ENCODE measurements at places on chromosomes 7 and 10. TPM values are rescaled to one million over a fixed set of nuclear protein-coding genes. Genes with fewer than 3 reads are reported as not detected.

The SAP25 gene
- not detected for total RNA-seq

The PTPN20 gene
- 10.0 TPM for total RNA-seq

The TMEM72 gene
- 3.5 TPM for total RNA-seq

The OGDHL gene
- 15.8 TPM for total RNA-seq

The TFR2 gene
- total RNA-seq, result 6.2 TPM

The HOXA5 gene
- not detected for total RNA-seq

The UCMA gene
- not detected for total RNA-seq

The IL6 gene
- total RNA-seq, result not detected

The AGAP9 gene
- 3.0 TPM for total RNA-seq

The ITGB8 gene
- 148 TPM for total RNA-seq

The C10orf105 gene
- total RNA-seq, result 0.11 TPM

The CLCN1 gene
- 0.22 TPM for total RNA-seq

The NANOS1 gene
- 10.8 TPM for total RNA-seq

The ATOH7 gene
- total RNA-seq, result 11.4 TPM

The LRRC17 gene
- 46.9 TPM for total RNA-seq

The HOXA6 gene
- not detected for total RNA-seq

Data from camera-type eye (tissue), 1 donor.